Jurkat, Clone E6-1 (cell line): ENCODE measurements at places on chromosomes 7 and 10.

- no peak for DNase-seq
Measured at GRCh38 chr7:43456200-43456599, 126.7 kb upstream of the STK17A start.

- DNase-seq, result no peak
Measured at GRCh38 chr7:129853661-129854268, 99.0 kb downstream of the UBE2H start.

DNA sequence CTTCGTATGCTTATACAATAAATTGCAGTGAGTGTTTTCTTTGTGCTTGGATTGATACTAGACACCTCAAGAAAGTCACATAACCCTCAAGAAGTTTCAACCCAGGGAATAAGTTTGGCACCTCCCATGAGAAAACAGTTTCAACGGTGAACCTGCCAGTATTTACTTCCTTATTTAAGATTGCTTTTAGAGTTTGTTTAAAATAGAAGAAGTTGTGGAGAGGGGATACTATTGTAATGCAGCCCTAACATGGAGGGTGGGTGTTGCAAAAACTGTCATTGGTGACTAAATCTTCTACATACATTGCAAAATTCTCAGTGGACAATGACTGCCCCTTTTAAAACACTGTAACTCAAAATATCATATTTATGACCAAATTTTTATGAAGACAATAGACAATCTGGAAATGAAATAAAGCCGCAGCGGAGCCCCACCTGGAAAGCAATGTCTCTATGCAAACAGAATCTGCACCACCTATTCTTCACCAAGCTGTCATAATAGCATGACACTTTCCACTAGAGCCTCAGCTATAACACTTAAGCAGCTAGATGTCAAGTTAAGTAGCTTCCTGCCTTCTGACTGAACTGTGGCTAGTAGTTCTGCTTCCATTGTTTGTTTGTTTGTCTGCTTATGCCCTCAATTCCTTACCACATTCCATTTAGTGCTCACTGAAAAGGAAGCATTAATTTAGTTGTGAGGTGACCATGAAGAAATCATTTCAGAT is 98.2 kb downstream of the MDFIC start:
- no peak for DNase-seq

DNA sequence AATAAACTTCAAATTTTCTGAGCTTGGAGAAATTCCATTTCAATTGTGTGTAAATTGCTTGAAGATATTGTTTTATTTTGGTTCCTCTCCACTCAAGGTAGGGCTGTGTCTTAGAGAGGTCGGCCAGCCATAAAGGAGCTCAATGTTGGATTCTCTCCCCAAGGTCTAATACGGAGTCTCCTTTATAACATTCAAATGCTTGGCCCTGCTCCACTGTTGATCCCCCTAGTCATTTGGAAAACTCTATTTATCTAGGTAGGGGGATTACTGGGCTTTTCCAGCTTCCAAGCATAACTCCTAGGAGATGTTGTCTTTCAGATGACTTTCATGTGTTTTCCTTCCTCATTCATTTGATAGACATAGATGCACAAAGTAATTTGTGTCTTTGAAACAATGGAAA is 170.9 kb downstream of the LRMDA start:
- no peak for DNase-seq

GRCh38 chr7:140364819-140365218 is 33.5 kb downstream of the SLC37A3 start:
- no peak for DNase-seq

DNA sequence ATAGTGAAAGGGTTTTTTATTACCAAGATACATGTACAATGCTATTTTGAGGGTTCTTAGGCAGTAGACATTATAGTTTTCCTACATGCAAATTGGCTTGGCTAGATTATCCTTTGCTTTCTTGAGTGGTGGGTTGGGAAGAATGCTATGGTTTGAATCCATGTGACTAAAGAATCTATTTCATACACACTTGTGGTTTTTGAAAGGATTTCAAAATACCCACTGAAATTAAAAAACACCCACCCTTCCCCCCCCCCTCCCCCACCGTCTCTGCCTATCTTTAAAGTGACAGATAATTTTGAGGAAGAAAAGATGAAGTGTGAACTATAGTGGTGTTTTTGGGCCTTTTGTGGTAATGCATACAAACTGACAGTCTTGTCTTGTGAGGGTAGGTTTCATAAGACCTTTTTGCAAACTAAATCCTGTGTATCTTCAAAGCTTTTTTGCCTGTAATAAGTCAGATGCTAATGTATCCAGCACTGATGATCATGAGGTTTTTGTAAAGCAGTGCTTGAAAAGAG is 90.9 kb downstream of the TPST1 start:
- DNase-seq, result no peak

GRCh38 chr10:81036257-81036656 is 498.6 kb downstream of the SH2D4B start:
- no peak for DNase-seq

DNA sequence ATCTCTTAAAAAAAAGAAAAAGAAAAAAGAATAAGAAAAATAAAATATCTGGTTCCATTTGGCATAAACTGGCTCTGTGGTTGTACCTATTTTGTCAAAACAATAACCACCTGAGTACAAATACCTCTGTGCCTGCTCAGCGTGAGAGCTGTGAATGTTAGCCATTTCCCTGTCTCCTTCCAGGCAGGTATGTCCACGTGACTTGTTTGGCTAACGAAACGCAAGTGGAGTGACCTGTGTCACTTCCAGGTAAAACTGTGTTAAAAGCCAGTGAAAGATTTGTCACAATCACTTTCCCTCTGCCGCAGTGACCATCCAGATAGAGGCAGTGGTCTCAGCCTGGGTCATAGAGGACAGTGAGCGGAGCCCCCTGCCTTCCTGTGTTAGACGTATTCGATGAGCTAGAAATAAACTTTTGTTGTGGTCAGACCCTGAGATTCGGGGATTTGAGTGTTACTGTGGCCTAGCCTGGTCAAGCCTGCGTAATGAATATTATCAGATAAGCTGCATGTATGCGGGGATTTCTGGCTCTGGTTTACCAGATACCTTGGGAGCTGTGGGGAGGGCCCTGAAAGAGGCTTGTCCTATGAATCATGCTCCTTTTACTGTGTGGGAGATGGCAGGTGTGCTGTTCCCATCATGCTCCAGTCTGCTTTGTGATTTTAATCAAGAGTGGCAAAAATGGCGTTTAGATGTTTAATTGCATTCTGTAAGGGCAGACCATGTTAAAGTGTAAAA is 3.8 kb downstream of the PTER start:
- DNase-seq, result no peak

DNA sequence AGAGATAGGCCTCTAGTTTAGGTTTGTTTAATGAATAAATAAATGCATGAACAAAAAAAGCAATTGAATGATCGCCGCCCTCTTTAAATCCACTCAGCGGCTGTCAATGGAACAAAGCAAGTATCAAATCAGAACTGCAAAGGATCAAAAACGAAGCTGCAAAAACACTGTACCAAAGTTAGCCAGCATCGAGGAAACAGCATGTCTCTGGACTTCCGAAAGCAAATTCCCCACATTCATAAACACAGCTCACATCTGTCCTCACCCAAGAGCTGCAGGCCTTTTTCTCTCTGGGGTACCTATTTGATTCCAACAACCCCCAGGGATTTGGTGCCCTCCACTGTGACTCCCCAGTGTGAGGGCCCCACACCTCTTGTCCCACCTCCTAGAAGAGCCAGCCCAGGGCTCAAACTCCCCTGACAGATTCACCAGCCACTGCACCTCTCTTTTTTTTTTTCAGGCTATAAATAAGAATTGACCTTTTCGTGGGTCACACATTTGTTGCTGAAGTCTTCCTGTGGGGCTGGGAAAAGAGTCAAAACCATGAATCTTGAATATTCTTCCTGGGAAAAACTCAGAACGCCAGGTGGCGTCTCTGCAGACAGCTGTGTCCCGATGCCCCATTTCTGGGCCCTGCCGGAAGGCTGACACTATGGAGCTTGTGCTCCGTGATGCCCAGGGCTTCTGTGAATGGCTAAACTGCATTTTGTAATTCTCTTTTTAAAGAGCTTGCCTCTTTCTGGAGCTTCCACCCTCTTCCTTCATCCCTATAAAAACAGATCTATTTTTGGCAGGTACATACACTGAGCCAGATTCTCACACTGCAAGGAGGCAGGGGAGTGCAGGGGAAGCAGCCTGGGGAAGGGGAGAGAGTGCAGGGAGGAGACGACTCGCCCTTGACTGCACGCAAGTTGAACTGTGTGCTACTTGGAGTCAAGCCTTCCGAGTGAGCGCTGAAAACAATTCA is 51.7 kb downstream of the HSPA12A start:
- no peak for DNase-seq

GRCh38 chr7:107234436-107234835 is 65.6 kb downstream of the HBP1 start:
- DNase-seq, result no peak

DNA sequence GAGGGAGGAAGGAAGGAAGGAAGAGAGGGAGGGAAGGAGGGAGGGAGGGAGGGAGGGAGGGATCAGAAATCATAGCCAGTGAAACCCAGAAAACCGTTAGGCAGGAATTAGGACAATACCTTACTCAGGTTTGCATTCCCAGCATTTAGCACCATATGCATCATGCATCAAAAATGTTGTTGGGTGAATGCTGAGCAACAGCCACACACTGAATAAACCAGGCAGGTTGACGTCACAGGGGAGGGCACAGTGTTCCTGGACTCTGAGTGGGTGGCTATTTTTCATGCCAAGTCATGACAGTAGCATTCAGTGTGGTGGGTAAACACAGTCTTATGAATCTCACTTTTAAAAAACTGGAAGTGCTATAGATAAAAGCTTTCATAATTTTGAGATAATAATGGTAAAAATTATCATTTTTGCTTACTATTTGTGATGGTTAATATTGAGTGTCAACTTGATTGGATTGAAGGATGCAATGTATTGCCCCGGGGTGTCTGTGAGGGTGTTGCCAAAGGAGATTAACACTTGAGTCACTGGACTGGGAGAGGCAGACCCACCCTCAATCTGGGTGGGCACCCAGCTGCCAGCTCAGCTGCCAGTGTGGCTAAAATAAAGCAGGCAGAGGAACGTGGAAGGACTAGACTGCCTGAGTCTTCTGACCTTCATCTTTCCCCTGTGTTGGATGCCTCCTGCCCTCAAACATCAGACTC is 199.1 kb upstream of the PRKCQ start:
- no peak for DNase-seq

GRCh38 chr10:24825551-24825950 is 101.9 kb upstream of the ARHGAP21 start:
- no peak for DNase-seq

- no peak for DNase-seq
Measured at GRCh38 chr10:77160679-77161078, 476.9 kb downstream of the KCNMA1 start.

GRCh38 chr7:142328551-142328950 is 70.7 kb upstream of the PRSS58 start:
- DNase-seq, result no peak

DNA sequence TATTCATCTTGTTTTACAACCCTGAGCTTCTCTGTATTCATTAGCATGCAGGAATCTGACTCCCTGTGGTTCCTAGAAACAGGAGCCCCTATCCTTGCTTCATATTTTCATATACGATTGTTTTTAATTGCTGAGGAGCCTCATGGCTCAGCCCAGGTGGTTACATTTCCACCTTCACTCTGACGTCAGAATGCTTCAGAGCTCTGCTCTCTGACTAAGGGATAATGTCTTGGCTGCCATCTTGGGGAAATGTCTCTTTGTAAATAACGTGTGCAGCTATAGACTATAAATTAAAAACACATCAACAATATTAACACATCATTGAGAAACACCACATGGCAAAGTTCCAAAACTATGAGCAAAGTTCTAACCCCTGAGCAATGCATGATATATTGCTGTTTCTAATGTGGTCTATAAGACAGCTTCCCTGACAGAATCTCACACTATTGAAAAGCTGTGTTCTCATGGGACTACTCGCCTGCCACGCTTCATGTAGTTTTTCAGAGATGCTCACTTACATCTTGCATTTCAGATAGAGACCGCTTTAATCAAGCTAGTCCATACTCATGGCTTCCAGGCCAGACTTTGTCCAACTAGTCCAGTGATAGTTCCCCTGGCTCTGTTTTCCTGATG is 227.0 kb downstream of the SORCS3 start:
- DNase-seq, result no peak

- DNase-seq, result no peak
Measured at GRCh38 chr10:119177708-119178371, 772 bp downstream of the PRDX3 start.

- DNase-seq, result no peak
Measured at GRCh38 chr10:60663850-60664249, 114.4 kb upstream of the CDK1 start.

- no peak for DNase-seq
Measured at GRCh38 chr7:147833557-147833956, 757.0 kb upstream of the C7orf33 start.
